ENCODE measurements at places on chromosomes 1 and 21.

DNA sequence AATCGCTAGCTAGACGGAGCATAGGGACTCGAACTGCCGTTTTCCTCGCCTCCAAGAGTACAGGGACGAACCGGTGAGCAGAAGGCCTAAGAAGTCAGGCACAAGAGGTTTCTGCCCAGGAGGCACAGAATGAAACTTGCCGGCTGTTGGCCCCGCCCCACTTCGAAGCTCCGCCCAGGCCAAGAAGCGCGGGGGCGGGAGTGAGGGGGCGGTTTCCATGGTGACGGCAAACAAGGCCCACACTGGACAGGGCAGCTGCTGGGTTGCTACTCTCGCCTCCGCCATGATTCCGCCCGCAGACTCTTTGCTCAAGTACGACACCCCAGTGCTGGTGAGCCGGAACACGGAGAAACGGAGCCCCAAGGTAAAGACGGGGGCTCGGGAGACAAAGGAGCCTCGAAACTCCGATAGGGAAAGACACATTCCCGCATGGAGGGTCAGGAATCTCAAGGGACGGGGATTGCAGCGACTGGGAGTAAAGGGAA, at the start of gene DNALI1:
TSS of gene DNALI1 (plus strand) at position 229 of the 485 bp plus-strand sequence. CDS start at position 284, 55 bp downstream.
- no peak for DNase-seq

- no peak for DNase-seq
Observed at GRCh38 chr1:226132728-226133503, 53.6 kb downstream of the ACBD3 start.

- no peak for DNase-seq
Observed at GRCh38 chr21:42341776-42342542, 8.8 kb downstream of the TFF2 start.

DNA sequence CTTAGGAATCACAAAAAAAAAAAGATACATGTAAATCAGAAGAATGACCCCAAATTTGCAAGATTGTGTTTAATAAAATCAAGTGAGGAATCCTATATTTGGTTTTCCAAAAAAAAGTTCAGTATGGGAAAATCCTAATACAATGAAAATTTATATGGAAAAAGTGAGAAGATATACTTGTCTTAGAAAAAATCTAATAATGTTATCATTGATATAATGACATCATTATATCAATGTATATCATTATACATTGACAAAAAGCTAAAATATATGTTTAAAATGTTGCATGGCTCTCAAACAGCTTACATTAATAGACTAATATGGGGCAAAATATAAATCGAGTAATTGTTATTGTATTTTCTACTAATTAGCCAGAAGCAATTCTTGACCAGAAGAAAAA, 37.0 kb downstream of the DPYD start:
- no peak for DNase-seq

- no peak for DNase-seq
Observed at GRCh38 chr1:20712215-20712577, 5.6 kb downstream of the KIF17 start.

GRCh38 chr1:192399161-192399560, 82.4 kb downstream of the RGS21 start:
- DNase-seq = no peak

GRCh38 chr1:230424391-230425251, 1.5 kb downstream of the PGBD5 start:
- DNase-seq = no peak

DNA sequence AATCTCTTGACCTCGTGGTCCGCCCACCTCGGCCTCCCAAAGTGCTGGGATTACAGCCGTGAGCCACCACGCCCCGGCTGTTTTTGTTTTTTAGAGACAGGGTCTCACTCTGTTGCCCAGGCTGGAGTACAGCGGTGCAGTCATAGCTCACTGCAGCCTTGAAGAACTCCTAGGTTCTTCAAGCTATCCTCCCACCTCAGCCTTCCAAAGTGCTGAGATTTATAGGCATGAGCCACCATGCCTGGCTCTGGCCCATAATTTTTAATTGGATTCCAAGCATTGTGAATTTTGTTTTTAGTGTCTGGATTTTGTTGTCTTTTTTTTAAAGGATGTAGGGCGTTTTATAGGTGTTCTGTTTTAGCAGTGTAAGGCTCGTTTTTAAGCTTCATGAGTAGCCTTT, 28.6 kb upstream of the TXLNA start:
- DNase-seq = no peak

DNA sequence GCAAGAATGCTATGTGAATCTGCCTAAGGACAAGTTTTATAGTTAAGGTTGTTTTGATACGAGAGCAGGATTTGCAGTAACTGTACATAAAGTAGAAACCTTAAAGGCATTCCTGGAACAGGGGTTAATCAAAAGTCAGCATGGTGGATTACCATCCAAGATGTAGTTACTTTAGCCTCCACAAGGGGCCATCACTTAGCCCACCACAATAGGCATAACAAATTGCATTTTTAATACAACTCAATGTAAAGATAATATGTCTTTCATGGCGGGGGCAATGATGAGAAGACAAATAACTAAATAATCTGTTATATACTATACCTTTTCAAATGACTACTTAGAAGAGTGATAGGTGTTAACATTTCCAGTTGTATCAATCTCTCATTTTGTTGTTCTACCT, 611.2 kb upstream of the ADGRL4 start:
- DNase-seq = no peak

- DNase-seq = no peak
Observed at GRCh38 chr1:209207126-209207700, 376.3 kb upstream of the CAMK1G start.

GRCh38 chr1:36400514-36400824, 2.8 kb upstream of the LSM10 start:
- no peak for DNase-seq

DNA sequence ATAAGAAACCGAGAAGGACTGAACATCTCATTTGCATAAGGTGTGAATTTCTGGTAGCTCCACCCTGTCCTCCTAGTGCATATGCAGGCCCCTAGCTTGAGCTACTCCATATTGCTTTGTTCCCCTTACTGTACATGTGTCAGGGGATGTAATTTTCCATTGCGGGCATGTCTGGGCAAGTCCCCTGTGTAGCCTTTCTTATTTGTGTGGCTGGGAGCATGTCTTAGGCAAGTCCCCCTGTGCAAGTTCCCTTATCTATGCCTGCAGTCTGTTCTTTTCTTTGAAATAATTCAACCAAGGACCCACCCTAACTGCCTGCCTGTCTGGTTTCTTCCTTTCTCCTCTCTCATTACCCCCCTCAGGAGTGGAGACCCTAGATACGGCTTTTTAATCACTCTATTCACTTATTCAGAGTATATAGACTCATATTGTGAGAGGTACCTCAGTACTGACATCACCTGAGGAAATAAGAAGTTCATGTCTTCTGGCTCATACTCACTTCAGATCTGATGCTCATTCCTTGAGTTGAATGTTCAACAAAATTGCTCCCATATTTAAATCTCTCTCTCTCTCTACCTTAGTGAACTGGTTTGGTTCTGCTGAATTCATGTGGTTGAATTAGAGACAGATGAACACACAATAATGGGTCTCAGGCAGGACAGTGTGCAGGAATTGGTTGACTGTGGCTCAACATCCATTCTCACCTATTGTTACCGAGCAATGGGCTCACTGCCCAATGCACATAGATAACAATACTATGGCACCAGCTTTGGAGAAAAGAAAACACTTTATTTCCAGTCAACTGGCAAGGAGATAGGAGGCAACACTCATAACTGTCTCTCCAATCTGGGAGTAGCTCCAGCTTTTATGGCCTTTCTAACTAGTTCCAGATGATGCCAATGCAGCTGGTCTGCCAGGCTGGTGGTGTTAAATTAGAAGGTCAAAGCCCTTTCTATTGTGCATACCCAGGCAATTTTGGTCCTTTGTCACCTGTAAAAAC, 27.9 kb upstream of the NPL start:
- no peak for DNase-seq

- DNase-seq = no peak
Observed at GRCh38 chr1:10515976-10516750, 41.4 kb downstream of the PEX14 start.

- DNase-seq = no peak
Observed at GRCh38 chr1:76547916-76548315, 319.4 kb upstream of the ST6GALNAC5 start.

GRCh38 chr1:200558866-200559459, 61.6 kb downstream of the KIF14 start:
- DNase-seq = no peak

- no peak for DNase-seq
Observed at GRCh38 chr1:244214009-244214967, 163.2 kb downstream of the ZBTB18 start.

DNA sequence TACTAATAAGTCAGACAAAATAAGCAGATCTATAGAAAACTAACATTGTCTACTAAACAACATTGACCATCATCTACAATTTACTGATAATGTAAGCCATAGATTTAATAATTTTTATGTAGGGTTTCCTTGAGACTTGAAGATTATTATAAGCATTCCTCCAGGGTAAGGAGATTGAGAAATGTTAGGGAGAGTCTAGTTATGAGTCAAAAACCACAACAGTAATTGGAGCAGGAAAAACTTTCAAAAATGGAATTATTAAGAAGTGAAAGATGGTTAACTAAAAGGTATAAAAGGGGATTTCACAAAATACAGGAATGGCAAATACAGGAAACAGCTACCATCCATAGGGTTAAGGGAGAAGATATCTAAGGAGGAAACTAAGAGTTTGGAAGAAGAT, 12.4 kb upstream of the UHMK1 start:
- DNase-seq = no peak

DNA sequence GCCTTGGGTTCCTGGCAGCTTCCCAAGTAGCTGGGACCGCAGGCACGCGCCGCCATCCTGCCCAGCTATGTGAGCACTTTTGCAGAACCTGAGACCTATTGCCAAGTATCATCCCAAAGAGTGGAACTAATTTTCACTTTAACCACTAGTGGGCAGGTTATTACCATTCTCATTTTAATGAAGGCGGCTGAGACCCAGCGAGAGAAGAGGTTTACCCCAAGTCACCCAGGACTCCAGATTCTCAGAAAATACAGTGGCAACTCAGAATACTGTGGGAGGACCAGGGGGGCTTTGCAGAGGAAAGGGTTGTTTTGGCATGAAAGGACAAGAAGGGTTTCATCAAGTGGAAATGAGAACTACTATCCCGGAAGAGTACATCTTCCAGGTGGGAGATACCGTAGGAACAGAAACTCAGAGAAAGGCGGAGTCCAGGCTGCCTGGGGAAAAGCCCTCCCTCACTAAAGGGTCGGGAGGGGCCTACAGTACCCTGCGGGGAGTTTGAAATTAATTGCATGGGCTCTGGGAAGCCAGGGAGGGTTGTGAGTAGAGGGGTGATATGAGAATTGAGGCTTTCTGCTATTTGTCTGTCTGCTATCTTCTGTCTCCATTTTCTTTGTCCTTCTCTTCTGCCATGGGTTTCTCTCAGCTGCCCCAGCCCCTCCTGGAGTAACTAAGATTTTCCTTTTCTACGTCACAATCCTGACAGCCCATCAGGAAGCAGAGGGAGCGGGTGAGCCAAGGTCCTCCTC, 7.2 kb upstream of the SEMA4A start:
- DNase-seq = no peak

DNA sequence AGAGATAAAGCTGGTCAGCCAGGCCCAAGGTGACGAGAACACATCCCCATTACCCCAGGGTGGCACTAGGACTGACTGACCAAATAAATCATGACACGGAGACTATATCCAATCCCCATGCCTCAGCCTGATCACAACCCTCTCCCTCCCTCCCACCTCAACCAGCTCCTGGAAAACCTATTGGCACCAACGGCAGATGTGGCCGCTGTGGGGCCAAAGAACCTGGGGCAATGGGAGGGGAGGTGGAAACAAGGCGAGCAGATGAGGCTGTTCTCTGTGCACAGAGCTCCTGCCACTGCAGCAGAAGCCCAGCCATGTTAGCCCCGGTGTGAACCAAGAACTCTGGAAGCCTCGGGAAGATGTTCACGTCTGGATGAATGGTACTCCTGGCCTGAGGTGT, 77.6 kb downstream of the CD247 start:
- no peak for DNase-seq

- DNase-seq = no peak
Observed at GRCh38 chr1:32014948-32015273, 1.2 kb downstream of the KHDRBS1 start.

GRCh38 chr1:159937054-159937750, 8.2 kb downstream of the IGSF9 start:
- no peak for DNase-seq

DNA sequence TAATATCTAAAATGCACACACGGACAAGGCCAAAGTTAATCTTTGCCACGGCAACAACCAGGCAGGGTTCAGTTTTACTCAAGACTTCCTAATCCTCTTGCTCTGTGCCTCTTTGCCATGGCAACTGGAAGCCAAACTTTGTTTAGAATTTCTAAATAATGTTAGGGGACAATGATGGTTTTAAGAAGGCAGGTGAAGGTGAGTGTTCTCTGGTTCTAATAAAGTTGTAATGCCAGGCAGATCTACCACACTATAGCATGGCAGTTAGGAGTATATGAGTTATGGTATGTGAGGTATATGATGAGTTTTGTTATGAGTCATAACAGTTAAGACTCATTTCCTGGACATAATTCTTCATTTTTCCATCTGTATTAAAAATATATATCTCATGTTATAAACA, 2.7 kb downstream of the PTPRC start:
- peak; percentile 27 for DNase-seq

DNA sequence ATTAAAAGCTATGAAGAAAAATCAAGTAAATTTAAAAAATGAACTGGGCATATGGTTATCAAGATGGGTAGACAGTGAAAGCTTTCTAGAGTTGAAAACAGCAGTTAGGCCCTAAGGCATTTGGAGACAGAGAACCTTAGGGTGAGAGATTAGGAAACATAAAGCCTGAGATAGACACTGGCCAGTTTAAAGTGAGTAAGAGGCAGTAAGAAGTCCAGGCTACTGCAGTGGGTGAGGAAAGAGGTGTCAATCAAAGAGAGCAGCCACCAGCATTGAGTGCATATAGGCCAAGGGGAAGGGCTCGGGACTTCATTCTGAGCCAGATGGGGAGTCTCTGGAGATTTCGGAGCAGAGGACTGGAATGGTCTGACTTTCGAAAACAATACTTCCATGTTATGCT, 1360.5 kb upstream of the ADGRL4 start:
- DNase-seq = no peak

GRCh38 chr1:30790850-30791778, 33.5 kb upstream of the LAPTM5 start:
- DNase-seq = no peak

All from stimulated activated CD4-positive, alpha-beta T cell treated with anti-CD3 and anti-CD28 coated beads, Interleukin-15, amount 100 ng/mL, for 48 hours (primary cell).